ENCODE measurements at places on chromosomes 7 and 10.

DNA sequence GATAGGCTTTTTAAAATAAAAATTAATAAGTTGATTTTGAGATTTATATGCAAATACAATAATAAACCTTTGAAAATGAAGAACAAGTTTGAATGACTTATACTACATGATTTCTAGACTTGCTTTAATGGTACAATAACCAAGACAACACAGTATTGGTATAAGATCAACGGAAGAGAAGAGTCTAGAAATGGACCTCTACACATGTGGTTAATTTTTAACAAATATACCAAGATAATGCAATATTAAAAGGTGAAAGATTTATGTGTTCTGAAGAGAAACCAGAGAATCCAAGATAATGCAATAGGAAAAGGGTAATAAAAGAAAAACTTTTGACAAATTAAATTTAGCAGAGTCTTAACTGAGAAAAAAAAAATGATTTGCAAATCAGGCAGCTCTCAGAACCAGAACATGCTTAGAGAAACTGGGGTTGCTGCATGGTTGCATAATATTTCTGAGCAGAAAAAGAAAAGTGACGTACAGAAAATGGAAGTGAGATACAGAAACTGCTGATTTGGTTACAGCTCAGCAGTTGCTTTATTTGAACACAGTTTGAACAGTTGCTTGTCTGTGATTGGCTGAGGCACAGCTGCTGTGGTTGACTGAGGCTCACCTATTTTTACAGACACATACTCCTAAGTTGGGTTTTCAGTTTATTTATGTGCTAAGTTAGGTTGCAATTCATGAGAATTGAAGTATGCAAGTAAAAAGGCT, 365.9 kb downstream of the CRPPA start:
- DNase-seq, result no peak

DNA sequence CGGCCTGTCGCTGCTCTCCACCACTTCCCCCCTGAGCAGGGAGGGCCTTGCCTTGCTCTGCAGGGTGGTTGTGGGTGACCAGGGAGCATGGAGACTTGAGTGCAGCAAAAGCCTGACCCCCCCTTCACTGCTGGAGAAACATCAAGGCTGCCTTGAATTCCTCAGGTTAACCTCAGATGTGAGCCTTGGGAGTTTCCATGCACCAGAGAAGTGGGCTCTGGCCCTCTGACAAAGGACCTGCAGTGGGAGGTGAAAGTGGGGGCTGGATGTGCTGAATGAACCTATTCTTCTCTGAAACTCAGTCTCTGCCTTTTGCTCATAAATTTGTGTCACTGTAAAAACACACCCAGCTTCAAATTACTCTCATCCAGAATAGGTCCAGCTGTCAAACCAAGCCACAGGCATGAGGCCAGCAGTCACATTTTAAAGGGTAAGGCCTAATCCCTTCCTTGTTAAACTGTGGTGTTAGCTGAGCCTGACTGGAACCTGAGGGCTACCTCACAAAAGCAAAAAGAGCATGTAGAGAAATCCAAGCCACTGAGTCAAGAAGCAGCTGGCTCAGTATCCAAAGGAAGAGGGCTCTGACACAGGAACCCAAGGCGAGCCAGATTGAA, 356.8 kb downstream of the CCSER2 start:
- no peak for DNase-seq

- no peak for DNase-seq
These were observed 298.6 kb downstream of the REEP3 start for GRCh38 chr10:63819753-63820329.

DNA sequence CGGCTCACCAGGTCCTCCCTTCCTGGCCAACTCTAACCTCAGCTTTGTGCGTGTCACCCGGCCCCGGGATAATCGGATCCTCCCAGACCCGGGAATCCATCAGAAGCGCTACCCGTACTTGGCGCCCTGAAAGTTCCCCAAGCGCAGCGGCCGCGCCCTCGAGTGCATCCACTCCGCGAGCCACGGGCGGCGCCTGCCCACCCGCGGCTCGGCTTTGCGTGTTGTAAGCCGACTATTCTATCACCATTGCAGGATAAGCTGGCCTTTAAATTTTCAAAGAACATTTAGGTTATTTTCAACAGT, 35.7 kb upstream of the EBLN1 start:
- DNase-seq, result peak; percentile 46

DNA sequence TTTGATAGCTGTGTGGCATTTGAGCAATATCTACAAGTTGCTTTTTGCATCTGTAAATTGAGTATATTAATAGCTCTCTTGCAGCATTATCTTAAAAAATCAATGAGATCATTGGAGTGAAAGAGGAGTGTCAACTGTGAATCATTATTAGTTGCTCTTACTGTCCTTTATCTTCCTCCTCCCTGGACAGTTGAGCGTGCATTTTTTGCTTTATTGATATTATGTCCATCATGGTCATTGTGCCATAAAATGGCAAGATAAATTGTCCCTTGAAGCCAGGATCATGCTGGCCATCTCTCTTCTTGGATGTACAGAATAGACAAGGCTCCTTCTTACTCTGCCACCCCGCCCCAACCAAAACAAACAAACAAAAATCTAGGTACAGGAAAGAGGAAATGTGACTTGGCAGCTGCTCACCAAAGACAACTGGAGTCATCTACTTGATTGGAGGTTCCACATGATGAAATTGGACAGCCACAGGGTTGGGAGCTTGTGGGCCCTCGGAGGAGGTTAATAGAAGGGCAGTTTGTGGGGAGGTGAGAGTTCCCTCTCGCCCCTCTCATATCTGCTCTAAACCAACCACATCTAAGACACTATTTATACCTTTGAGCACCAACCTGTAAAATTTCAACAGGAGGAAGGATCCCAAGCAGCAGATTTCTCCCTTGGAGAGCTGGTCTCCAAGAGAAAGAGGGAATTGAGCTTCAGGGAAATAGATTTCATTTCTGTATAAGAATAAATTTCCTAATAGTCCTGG, 252.7 kb downstream of the SKIDA1 start:
- no peak for DNase-seq

GRCh38 chr10:77368006-77368405, 269.6 kb downstream of the KCNMA1 start:
- no peak for DNase-seq

GRCh38 chr7:106772655-106773108, 92.4 kb upstream of the PIK3CG start:
- DNase-seq, result no peak

DNA sequence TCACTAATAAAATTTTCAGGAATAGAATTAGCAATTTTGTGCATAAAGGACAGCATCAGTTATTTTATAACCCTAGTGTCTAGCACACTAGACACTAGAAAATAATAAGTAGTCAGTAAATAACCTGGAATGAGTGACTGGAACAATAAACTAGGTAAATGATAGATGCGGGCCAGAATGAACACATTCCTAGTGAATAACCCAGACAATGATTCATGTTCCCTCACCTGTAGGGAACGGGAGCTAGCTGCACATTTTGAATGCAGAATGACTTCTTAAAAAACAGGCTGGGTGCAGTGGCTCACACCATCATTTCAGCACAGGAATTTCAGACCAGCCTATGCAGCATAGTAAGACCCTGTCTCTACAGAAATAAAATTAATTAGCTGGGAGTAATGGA, 3.2 kb upstream of the ATOH7 start:
- no peak for DNase-seq

GRCh38 chr10:62741996-62742395, 62.5 kb upstream of the ADO start:
- DNase-seq, result no peak

DNA sequence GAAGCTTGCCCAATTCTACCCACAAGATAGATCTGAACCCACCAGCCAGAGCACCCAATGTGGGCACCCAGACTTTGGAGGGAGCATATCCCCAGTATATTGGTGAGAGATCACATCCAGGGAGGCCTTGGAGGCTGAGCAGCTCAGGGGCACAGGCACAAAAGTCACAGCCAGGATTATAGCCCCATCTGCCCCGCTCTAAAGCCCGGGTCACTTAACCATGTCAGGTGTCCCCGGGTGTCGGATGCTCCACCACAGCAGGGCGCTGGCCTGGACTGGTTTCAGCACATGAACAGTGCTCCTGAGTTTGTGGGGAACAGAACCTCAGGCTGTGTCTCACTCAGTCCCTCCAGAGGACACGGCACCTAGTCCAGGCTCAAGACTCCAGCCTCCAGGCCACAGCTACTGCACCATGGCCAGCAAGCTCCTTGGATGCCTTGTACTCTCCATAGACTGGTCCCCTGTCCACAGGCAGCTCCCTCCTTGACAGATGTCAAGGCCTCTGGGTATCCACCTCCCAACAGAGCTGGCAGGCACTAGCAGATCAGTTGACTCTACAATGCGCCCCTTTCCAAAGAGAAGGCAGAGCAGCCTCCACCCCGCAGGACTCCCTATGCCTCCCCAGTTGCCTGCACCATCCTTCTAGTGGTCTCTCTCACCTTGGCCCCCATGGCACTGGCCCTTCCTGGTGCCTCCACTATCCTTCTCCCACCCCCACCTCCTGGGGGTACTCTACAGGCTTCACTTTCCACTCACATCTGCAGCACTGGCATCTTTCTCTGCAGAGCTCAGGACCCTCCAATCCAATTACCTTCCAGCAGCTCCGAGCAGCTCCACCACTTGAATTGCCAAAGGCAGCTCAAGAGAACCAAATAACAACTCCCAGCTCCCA, 306.0 kb downstream of the GRID1 start:
- no peak for DNase-seq

DNA sequence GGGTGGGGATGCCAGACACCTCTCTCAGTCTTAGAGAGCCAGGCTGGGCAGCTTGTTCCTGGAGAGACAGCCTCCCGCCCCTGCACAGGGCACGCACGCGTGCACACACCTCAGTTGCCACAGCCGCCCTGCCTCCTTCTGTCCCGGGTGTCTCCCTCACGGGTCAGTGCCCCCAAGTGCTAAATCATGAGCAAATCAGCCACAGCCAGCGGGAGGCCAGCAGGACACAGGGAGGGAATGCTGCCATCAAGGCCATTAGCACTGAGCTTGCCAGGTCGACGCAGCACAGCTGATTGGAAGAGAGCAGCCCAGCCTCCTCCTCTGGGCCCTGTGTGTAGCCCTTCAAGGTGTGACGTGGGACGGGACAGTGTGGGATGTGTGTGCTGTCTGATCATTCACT, 130.4 kb downstream of the CDH23 start:
- DNase-seq, result no peak

GRCh38 chr10:4196771-4197390, 411.9 kb upstream of the KLF6 start:
- DNase-seq, result no peak
